HepG2 (cell line): ENCODE measurements at places on chromosomes 7 and 10. TPM values are rescaled to one million over a fixed set of nuclear protein-coding genes. Genes with fewer than 3 reads are reported as not detected.

Gene ECHDC3
- polyA plus RNA-seq, result not detected in 2 replicates

Gene LRRTM3
- not detected in 2 replicates for polyA plus RNA-seq

Gene FAM107B
- polyA plus RNA-seq, result 10.8 and 15.7 TPM in 2 replicates

Gene CUZD1
- polyA plus RNA-seq, result 0.20 and 0.22 TPM in 2 replicates

Gene POU6F2
- not detected in 2 replicates for polyA plus RNA-seq

Gene SYT15B
- polyA plus RNA-seq, result not detected in 2 replicates

Gene EGR2
- polyA plus RNA-seq, result 0.14 and 0.15 TPM in 2 replicates

Gene TIMM23B
- 10.8 and 12.5 TPM in 2 replicates for polyA plus RNA-seq

Gene UTF1
- polyA plus RNA-seq, result not detected in 2 replicates
